Coronary artery (tissue), 2 donors: ENCODE measurements at places on chromosomes 5 and 9.

DNA sequence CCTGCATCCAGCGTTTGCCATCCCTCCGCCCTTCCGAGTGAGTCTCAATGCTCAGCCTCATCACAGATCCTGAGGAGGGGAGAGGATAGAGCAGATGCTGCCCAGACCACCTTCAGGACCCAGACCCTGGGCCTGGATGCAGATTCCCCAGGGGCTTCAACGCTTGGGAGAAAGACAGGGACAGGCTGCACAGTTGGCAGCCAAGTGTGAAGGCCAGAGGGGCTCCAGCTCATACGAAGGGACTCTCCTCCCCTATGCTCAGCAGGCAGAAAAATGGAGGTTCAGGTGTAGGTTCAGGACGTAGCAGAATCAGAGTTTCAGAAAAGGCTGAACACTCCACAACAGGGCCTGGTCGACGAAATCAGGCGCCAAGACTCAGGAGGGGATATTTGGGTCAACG lies 378.5 kb upstream of the IRX1 start:
- DNase-seq: no peak

GRCh38 chr5:156934450-156935211 lies 28.4 kb downstream of the TIMD4 start:
- DNase-seq: no peak

DNA sequence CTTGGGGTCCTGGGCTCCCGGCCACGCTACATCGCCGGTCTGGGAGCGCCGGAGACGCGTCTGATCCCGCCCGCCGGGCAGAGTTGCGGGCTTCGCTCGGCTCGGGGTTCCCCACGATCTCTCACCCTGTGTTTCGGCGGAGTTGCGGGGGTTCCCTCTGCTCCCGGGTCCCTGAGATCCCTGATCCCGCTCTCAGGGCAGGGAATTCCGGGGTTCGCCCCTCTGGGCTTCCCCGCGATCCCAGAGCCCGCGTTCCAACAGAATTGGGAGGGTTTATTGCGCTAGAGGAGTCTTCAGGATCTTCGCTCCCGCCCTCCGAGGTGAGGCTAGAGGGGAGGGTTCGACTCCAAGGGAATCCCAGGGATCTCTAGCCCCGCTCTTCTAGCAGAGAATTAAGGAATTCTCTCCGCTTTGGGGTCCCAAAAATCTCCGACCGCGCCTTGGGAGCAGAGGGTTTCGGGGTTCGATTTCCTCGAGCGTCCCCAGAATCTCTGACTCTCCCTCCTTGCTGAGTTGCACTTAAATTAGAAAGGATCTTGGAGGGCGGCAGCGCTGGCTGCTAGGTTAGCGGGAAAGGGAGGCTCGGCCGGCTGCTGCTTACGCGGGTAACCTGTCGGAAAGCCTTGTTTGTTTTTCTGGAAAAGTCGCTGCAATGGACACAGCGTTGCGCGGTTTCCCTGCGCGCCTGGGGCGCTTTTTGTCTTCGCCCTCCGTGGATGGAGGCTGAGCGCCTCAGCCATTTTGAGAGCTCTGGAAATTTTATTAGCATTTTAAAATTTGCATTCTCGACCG lies 1.3 kb downstream of the DMRT1 start:
- no peak for DNase-seq

GRCh38 chr9:137461316-137461662 lies 2.2 kb upstream of the NSMF start:
- no peak for DNase-seq

- peak; percentile 83 for DNase-seq
These were observed 2.3 kb downstream of the P4HA2 start for GRCh38 chr5:132225165-132226032.

DNA sequence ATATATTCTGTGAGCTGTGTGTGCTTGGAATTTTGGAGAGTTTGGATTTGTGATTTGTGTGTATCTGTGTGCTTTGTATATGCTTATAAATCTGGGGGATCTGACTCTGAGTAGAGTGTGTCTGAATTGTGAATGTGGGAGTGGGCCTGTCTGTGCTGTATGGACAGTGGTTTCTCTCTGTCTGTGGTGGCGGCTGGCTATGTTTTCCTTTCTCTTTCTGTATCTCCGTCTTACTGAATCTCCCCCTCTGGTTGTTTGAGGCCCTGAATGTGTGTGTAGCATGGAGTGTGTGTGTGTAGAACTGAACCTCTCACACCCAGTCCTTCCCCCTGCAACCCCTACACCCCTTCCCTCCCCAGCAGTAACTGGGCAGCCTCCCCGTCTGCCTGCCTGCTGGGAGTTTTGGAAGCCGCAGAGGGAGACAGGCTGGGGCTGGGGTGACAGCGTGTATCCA lies 4.7 kb downstream of the CXXC5 start:
- no peak for DNase-seq

DNA sequence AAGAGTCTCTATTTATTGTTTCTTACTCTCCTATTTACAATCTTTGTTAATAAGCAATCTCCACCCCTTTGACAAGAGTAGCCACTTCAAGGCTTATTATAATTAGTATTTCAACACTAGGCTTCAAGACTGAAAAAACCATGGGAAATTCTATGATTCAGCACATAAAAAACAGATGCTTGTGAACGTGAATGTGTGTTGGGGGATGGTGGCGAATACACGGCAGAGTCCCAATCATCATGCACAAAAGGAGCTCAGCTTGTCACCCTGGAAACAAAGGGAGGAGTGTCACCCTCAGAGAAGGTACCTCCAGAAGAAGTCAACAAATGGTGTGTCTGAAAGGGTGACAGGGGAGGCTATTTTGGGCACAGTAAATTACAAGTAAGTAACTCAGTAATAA lies 157.2 kb upstream of the RETREG1 start:
- DNase-seq: no peak

- DNase-seq: no peak
These were observed 48.4 kb upstream of the FAM240B start for GRCh38 chr9:38768351-38768761.

DNA sequence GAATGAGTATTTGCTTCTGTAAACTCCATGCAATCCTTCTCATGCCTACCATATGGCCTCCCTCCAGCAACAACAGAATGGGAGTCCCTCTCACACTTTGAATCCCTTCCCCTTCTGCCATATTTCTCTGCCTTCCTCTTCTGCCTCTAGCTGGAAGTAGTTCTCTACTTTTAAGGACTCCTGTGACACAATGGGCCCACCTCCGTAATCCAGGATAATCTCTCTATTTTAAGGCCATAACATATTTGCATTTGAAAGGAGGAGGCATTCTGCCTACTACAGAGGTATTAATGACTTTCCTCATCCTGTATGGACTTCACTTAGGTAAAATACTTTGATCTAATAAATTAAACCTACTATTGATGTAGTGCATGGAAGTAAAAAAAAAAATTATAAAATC lies 155.4 kb upstream of the ITGA1 start:
- no peak for DNase-seq

- DNase-seq: no peak
These were observed 1.9 kb downstream of the CD274 start for GRCh38 chr9:5452286-5452609.

- DNase-seq: no peak
These were observed 231.7 kb upstream of the CDH12 start for GRCh38 chr5:23084815-23085214.

GRCh38 chr9:113989714-113990569 lies 88.2 kb downstream of the AMBP start:
- DNase-seq: no peak

DNA sequence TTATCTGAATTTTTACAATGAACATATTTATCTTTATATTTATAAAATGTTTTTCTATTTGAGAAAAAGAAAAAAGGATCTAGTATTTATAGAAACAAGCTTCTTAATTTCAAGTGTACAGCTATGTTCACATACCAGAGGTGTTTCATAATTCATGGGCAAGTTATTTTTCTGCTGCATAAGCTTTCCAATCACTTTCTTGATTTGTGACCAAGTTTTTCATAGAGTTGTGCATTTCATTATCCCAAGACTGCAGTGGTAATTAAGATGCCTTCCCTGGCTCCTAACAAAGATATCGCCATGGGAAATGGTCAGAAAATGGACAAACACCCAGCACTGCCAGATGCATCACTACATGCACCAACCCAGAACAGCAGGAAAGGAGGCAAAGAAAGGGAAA lies 124.6 kb downstream of the GNAQ start:
- no peak for DNase-seq

DNA sequence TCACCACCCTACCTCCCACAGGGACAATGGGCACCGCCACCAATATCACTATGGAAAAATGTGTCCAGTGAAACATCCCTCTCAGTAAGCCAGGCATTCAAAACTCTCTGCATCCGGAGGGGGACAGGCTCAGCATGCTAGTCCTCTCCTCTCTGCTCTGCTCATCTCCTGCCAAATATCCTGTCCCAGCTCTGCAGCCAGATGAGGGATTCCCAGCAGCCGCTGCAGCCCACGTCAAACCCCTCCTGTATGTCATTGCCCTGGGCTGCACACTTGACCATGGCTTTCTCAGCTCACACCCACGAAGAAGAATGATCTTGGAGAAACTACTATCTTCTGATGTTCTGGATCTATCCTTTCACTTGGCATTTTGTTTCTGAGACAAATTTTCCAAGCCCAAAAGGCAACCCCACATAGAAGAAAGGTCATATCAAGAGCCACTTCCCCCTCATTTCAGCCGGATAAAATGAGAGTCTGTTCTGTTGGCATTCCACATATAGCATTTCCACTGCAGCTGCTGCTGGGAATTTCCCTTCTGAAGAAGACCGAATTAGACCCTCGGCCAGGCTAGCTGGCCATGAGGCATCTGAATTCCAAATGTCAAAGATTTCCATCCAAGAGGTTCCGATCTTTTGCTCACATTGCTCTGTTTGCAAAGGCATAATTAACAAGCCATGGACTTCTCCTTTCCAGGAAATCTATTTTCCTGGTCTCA lies 338.0 kb downstream of the ACTL7B start:
- no peak for DNase-seq

GRCh38 chr5:112419164-112419985 lies at the start of gene EPB41L4A:
EPB41L4A (minus strand) TSS chr5:112419277; CDS start chr5:112419039, 238 bp downstream.
- DNase-seq: peak; percentile 80

- no peak for DNase-seq
These were observed 533.8 kb upstream of the CYLC2 start for GRCh38 chr9:102461156-102461819.

DNA sequence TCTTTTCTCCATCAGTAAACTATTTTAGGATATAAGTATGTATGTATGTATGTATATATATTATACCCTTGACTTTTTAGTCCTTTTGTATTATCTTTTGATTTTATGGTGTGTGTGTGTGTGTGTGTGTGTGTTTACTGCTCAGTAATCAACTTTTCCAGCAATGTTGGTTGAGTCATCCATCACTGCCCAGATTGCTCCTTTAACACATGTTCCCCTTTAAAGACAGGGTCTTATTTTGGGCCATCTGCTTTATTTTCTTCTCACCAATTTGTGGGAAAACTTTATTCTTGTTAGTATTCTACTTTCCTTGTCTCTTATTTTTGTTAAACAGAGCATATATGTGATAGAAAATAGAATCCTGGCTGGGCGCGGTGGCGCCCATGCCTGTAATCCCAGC lies 28.1 kb downstream of the ANKRD33B start:
- no peak for DNase-seq

- no peak for DNase-seq
These were observed 27.5 kb downstream of the SLC6A3 start for GRCh38 chr5:1417586-1418225.

DNA sequence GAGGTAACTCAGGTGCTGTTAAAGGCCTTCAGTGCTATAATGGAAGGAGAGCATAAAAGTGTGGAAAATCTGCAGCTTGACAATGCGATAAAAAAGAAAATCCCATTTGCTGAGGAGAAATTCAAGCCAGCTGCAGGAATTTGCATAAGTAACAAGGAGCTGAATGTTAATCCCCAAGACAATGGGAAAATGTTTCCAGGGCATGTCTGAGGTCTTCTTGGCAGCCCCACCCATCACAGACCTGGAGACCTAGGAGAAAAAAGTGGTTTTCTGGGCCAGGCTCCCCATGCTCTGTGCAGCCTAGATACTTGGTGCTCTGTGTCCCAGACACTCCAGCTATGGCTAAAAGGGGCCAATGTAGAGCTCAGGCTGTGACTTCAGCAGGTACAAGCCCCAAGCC lies 1159.6 kb downstream of the CDH18 start:
- no peak for DNase-seq

DNA sequence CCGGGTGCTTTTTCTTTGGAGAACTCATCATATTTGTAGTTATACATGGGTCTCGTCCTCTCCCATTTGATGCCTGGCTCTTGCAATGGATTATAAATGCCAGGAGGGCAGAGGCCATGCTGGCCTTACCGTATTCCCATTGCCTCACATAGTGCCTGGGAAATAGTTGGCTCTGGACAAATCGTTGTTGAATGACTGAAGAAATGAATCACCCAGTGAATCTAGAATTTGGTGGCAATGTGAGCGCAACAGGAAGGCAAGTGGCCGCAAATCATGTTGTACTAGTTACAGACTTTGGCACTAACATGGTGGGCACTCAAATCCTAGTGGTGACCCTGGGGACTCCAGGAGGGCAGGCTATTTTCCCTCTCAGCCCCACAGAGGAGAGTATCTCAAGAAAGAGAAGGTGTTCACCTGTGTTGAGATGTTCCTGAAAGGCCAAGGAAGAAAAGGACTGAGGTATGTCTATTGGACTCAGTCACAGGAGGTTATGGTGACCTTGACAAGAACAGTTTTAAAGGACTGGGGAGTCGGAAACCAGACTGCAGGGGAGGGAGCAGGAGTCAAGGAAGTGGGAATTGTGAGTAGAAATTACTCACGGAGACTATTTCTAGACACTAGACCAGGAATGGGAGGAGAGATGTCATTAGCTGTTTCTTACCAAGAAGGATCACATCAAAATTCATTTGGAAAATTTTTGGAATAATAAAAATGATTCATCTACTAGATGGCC lies 61.7 kb upstream of the COL15A1 start:
- DNase-seq: peak; percentile 69
